ENCODE measurements at places on chromosomes 5 and 9.

GRCh38 chr5:172550096-172550765 lies 90.8 kb upstream of the NEURL1B start:
- no peak for DNase-seq

DNA sequence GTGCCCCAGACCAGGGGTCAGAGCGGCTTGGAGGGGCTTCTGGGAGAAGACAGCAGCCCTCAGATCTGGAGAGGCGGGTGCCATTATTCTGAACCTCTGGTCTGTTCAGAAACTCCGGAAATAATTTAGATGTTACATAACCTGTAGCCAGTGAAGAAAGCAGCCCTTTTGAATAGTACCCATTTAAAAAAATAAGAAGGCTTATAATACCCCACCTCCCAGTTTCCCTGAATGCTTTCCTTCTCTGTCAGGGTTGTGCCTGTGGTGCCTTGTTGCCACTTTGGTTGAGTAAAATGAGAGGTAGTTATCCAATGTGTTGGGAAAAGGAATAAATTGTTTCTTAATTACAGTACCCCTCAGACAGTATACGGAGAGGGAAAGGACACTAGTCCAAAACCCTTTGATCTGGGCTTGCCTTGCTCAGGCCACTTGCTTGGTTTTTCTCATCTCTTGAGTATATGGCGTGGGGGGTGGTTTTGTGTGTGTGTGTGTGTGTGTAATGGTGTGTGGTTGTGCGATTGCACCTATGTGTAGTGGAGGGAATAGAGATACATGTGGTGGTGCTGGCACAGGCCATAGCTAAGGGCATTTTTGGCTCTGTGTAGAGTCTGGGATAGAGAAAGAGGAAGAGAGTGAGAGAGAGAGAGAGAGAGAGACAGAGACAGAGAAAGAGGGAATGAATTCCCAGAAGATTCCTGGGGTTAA lies 59.1 kb upstream of the TLR4 start:
- no peak for DNase-seq

GRCh38 chr5:173274771-173275170 lies 39.8 kb upstream of the NKX2-5 start:
- DNase-seq = no peak

DNA sequence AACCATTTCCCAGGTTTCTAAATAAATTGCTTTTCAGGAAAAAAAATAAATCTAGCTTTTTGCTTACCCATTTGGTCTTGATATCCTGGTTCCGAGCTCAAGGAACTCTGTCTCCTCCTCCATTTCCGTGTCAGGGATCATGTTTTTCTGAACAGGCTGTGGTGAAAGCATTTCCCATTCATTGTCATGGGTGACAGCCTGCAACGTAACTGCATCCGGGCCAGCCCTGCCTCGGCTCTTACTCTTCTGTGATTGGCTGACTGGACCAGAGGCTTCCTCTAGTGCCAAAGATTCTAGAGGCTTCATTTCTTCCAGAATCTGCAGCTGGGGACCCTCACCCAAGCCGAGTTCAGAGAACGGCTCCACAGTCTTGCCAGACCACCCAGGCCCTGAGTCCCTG lies 61.0 kb upstream of the PCA3 start:
- DNase-seq = no peak

DNA sequence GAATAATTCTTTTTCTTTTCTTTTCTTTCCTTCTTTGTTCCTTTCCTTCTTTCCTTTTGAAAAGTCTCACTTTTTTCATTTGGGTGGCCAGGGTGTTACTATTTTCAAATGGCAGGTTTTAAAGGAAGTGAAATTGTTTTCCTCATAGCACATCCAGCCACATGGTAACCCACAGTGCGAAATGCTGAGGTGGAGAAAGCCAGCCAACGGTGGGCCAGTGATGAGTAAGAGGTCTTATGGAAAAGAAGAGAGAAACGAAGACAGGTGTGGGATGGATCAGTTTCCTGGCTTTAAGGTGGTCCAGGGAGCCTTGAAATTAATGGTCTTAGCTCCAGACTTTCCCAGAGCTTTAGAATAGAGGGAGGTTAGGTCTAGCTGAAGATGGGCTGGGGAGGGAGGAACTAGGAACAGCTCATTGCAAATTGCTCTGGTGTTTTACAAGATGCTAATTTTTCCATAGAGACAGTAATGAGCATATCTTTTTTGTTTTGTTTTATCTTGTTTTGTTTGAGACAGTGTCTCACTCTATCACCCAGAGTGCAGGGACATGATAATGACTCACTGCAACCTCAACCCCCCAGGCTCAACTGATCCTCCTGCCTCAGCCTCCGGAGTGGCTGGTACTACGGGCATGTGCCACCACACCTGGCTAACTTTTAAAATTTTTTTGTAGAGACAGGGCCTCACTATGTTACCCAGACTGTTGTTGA lies 17.8 kb downstream of the ITK start:
- no peak for DNase-seq

DNA sequence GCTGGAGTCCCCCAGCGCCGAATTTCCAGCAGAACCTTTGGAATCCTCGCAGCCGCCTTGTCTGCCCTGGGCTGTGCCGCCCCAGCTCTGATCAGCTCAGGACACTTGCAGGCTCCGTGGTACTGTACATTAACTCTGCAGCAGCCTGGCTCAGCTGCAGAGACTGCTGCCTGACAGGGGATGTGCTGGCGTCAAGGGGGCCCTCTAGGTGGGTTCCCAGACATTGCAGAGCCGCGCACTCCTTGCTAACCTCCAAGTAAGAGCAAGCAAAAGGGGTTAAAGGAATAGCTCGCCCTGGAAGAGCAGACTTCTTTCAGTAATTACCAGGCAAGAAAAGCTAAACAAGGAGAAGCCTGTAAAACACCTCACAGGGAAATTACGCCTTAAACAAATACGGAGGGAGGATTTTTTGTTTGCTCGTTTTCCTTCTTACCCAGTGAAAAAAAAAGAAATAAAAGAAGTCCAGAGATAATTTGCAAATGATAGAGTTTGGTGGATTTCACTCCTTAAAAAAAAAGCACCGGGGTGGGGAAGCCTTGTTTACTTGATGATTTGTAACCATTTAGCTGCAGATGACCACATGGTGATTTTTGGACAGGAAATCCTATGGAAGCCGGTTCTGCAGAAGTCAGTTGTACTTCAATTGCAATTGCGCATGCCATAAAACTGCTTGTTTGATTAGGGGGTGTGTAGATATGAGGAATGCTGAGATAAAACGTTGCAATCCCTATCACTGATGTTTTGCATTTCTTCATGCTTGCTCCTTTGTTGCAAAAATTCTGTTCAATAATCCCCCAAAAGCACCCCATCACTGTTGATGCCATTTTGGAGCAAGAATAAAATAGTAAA lies 305.8 kb downstream of the PDE4D start:
- DNase-seq = peak; percentile 72

- no peak for DNase-seq
Measured at GRCh38 chr9:92954886-92955285, 7.6 kb downstream of the FGD3 start.

DNA sequence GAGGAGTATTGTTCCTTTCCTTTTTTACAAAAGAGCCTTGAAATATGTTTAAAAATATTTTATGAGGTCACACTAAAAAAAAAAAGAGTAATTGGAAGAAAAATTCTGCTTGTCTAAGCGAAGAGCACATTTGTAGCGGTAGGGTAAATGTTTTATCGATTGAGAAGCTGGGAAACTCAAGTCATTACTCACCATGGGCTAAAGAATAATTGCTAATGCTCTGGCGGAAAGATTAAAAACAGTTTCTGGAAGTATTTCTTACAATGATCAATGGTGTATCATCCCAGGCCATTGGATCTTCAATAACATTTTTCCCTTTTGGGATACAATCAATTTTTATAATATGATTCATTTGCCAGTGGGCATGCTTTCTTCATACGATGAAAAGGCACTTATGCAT lies 450.0 kb downstream of the RASEF start:
- DNase-seq = no peak

DNA sequence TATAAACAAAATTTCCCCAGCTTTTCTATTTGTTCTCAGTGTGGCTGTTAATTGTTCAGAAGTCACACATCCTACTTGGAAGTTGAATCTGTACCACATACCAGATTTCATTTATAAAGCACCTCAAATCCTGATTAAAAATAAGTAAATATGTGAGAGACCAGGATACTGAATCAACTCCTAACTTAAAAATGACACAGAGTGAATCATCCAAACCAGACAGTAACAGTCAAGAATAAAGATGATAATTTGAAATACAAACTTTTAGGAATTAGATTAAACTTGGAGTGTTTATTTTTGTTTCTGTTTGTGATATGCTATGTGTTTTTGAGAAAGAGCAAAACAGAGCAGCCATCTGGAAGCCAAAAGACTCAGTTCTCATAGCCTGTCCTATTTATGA lies 633.2 kb upstream of the RORB start:
- no peak for DNase-seq

GRCh38 chr5:5643481-5643880 lies 221.0 kb downstream of the ICE1 start:
- DNase-seq = no peak

DNA sequence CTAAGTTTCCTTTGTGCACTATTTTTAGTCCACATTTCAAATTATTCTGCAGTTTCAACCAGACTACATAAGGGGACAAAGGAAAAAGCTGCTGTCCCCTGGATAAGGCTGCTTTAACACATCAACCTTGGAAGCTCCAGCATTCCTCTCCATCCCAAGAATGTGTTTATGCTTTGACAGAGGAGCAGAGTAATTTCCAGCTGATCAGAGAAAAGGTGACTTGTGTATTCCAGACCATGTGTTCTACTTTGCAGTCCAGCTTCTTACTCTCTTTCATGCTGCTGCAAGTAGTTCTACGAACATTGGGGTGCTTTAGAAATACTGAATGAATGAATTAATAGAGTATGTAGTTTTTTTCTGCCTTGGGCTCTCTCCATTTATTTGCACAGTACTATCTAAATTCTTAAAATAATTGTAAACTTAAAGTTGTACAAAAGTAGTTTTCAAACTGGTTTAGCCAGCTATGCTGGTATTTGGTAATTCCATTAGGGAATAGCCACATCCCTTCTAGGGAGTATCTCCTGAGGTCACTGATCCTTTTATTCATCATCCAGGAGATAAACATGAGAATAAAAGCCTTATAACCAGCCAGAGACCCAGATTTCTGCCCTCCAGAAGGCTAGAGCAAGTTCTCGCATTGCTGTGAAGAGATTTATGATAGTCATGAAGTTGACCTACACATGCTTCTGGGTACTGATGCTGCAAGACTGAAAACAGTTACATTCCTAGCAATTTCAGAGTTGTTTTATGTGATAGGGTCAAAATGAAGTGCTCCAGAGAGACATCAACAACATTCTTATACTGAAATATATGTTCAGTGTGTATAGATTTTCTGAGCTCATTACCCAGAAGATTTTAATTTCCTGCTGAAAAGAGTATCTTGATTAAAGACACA lies 215.2 kb downstream of the COMMD10 start:
- no peak for DNase-seq

DNA sequence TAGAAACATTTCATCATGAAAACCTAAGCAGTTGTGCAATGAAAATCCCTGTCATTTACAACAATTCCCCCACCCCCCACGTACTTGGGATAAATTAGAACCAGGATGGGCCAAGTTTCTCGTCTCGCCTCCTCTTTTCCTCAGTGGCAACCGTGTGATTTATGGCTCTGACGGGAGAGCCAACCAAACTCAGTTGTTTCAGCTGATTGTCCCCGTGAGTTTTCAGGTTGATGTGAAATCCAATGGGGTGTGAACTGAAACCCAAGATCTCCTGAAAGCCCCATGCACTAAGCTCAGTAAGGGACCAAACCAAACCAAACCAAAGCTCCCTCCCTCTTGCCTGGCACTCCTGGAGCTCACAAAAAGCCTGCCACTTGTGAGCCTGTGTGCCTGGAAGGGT lies 138.7 kb upstream of the SLC24A2 start:
- no peak for DNase-seq

DNA sequence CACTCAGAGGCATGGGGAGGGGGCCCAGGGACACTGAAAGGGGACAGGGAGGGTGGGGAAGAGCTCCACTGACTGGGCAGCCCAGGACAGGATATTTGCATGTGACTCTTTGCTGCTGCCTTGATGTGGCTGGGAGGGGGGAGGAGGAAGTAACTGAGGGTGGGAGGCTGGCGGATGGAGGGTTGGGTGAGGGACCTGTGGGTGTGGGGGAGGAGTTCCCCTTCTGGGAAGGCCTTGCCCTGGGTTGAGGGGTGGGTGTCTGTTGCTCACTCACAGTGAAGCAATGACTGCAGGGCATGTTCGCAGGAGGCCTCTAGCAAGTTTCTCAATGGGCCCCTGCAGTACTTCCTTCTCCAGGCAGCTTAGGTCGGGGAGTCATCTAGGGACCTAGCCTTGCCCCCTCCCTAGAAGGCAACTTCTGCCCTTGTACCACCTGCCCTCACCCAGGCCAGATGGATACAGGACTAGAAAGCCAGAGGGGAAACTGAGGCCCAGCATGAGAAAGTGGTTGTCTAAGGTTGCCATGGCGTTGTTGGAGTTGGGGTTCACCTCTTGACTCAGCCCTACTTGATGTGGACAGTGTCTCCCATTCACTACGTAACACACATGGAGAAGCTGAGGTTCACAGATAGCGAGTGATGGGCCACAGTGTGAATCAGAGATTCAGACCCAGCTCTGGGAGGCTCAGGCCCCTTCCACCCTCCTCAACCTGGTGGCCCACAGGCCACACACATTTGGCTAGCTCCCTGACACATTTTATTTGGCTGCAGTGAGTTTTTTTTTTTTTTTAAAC lies 3.0 kb downstream of the GRK6 start:
- no peak for DNase-seq

DNA sequence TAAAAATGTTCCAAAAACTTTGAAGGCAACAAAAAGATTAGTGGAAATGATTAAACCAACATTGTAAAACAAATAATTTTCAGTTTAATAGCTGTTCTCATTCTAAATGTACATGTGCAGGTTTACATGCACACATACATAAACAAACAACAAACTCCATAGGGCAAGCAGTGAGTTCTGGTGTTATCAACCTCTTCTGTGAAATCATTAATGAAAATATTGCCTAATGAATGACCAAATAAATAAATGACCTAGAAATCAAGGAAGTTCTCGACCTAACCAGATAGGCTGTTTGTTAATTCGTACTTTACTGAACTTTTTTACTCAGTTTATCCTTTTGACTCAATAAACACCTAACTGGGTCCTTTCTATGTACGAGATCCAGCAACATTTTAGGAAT lies 165.5 kb upstream of the RORB start:
- DNase-seq = no peak

DNA sequence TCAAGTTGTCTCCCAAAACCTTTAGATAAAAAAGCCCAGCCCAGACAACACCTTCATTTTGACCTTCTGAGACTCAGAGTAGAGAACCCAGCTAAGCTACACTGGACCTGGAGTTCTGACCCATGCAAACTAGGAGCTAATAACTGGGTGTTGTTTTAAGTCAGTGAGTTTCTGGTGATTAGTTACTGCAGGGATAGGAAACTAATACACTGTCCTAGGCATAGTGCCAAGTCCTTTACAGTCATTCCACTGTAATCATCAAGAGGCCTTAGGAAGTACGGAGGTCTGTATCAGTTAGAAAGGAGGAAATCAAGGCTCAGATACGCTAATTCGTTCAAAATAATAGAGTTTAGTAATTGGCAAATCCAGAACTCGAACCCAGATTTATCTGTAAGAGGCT lies 197.9 kb downstream of the KCTD16 start:
- no peak for DNase-seq

GRCh38 chr5:51657340-51658240 lies 274.3 kb downstream of the ISL1 start:
- no peak for DNase-seq
